Activated naive CD4-positive, alpha-beta T cell treated with anti-CD3 and anti-CD28 coated beads, Interleukin-2, amount 10 ng/mL, durations not matched to agents 5 hours and 36 hours (primary cell): ENCODE measurements at places on chromosomes 13 and 19. TPM values are rescaled to one million over a fixed set of nuclear protein-coding genes. Genes with fewer than 3 reads are reported as not detected.

ZNF780A gene
- 23.0 TPM for total RNA-seq

CLEC17A gene
- not detected for total RNA-seq

PEG3 gene
- total RNA-seq: not detected

NKPD1 gene
- total RNA-seq: 0.24 TPM

ALKBH7 gene
- 71.1 TPM for total RNA-seq

CPAMD8 gene
- 1.7 TPM for total RNA-seq
